Daoy (cell line): ENCODE measurements at places on chromosomes 11 and 22. TPM values are rescaled to one million over a fixed set of nuclear protein-coding genes. Genes with fewer than 3 reads are reported as not detected.
A peak's percentile ranks its signal among the peaks of the same experiment; 100 is the strongest.

DNA sequence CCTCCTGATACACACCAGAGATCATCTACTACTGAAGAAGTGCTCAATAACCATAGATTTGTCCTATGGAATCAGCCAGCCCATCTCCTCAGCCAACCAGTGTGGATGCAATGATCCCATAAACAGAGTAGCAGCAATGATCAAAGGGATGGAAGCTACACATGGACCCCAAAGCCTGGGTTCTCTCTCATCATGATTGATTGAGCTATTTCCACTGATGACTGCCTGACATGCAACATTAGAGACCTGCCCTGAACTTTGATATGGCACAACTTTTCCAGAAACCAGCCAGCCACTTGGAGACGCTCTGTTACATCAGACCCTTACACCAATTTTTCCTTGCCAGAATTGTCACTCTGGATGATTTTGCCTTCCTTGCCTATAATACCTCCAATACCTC is 471.6 kb downstream of the BUD13 start:
- no peak for DNase-seq

GRCh38 chr11:84014539-84014938 is 728.4 kb upstream of the CCDC90B start:
- no peak for DNase-seq

- no peak for DNase-seq
Measured at GRCh38 chr22:29706486-29706885, 13.3 kb upstream of the CABP7 start.

GRCh38 chr22:46969961-46970360 is 207.5 kb downstream of the TBC1D22A start:
- DNase-seq, result no peak

- peak; percentile 37 for DNase-seq
Measured at GRCh38 chr11:75760710-75761493, 7.7 kb upstream of the DGAT2 start.

- DNase-seq, result peak; percentile 77
Measured at GRCh38 chr11:104968355-104968855, at the start of gene CASP4. Gene CASP4 (minus strand): TSS chr11:104968574. CDS start chr11:104968525, 49 bp downstream.

PRODH gene
- total RNA-seq, result 0.11 TPM in 1 of 2 replicates, not detected in the other

- DNase-seq, result peak; percentile 88
Measured at GRCh38 chr22:43921370-43921769, 2.2 kb upstream of the PNPLA3 start.
